Bladder microvascular endothelial cell (primary cell): ENCODE measurements at places on chromosomes 5 and 9. TPM values are rescaled to one million over a fixed set of nuclear protein-coding genes. Genes with fewer than 3 reads are reported as not detected.

The IFNA21 gene
- not detected in 2 replicates for total RNA-seq

The BARHL1 gene
- not detected in 2 replicates for total RNA-seq

The SCAI gene
- total RNA-seq, result 2.3 and 9.6 TPM in 2 replicates

The PROB1 gene
- total RNA-seq, result 2.1 and 5.8 TPM in 2 replicates

The GRM6 gene
- total RNA-seq, result not detected in 2 replicates

The FCN1 gene
- total RNA-seq, result not detected in 2 replicates

The HRH2 gene
- not detected in 2 replicates for total RNA-seq

The C5orf46 gene
- total RNA-seq, result not detected in 2 replicates

The RASEF gene
- 0.06 TPM in 1 of 2 replicates, not detected in the other for total RNA-seq

The ADAMTS12 gene
- total RNA-seq, result 0.65 and 1.3 TPM in 2 replicates

The NOXA1 gene
- total RNA-seq, result 0.97 and 2.1 TPM in 2 replicates
